ENCODE measurements at places on chromosomes 6 and 20. TPM values are rescaled to one million over a fixed set of nuclear protein-coding genes. Genes with fewer than 3 reads are reported as not detected.

The OR2B6 gene
- total RNA-seq = not detected

The APCDD1L gene
- 16.4 TPM for total RNA-seq

The PROKR2 gene
- total RNA-seq = not detected

The GSTA4 gene
- total RNA-seq = 10.9 TPM

DNA sequence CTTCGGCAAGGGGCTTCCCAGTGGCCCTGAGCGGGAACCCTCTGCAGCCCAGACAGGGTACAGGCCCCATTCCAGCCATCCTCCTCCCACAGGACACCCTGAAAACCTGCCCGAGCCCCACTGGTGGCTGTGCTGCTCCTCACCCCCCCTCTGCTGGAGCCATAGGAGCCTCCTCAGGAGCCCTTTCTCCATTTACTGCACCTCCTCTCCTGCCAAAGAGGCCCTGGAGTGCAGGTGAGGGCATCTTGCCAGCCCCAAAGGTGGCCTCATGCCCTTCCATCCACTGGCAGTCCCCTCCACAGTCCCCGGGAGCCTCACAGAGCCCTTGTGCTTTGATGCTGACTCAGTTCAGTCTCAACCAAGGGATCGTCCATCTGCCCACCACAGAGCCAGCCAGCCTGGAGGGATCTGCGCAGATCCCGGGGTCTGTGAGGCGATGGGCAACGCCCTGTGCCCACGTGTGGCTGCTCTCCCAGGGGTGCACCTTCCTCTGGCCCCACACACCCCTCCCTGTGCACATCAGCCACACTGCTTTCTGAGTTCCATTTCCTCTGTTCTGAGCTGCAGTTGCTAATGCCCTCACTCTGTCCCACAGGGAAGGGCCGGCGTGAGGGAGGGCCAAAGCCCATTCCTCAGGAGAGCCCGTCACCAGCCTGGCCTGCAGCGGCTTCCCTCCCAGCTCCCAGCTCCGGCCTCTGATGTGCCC is 228.5 kb downstream of the DLL1 start:
- DNase-seq = no peak
- no peaks in the 10 kb centered on the region for H3K4me1 ChIP-seq
- no peak overlapping the region for H3K27ac ChIP-seq
- no peak overlapping the region for H3K4me3 ChIP-seq

DNA sequence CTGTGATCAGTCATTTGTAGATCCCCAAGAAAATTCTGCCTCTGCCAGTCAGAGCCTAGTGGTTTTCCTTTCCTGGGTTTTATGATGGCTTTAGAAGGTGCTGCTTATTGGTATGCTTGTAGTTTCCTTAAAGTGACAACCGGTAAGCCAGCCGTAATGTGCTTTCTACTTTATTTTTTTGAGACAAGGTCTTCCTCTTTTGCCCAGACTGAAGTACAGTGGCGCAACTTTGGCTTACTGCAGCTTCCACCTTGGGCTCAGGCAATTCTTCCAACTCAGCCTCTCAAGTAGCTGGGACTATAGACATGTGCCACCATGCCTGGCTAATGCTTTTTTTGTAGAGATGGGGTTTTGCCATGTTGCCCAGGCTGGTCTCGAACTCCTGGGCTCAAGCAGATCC is 23.5 kb downstream of the MCM8 start:
- H3K4me3 ChIP-seq = no peak overlapping the region
- no peak overlapping the region for H3K27ac ChIP-seq
- no peak for DNase-seq
- H3K4me1 ChIP-seq = peaks cover 2% of the 10 kb centered on the region
- peaks cover 9% of the 10 kb centered on the region for H3K36me3 ChIP-seq

DNA sequence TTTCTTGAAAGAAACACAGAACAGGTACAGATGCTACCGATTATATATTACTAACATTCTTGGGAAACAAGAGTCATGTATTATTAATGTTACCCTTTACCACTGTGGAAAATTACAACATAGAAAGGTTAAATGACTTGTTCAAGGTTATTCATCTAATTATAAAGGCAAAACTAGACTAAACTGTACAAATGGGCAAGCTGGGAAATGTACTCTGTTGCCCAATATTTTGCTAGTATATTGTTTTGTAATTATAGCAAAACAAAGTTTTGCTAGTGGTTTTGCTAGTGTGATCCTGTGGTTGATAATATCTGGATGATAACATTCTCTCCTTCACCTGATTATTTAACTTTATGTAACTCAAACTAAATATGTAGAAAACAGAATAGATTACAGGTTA is 96.5 kb downstream of the TINAG start:
- H3K27me3 ChIP-seq = no peaks in the 10 kb centered on the region
- H3K4me3 ChIP-seq = no peak overlapping the region
- peak; percentile 11 for DNase-seq

GRCh38 chr20:3563548-3564177 is 92.8 kb downstream of the ATRN start:
- no peak overlapping the region for H3K27ac ChIP-seq
- H3K36me3 ChIP-seq = peaks cover 7% of the 10 kb centered on the region
- no peaks in the 10 kb centered on the region for H3K4me1 ChIP-seq

- H3K4me1 ChIP-seq = no peaks in the 10 kb centered on the region
- DNase-seq = peak; percentile 72
These were observed 106.3 kb downstream of the PRKN start for GRCh38 chr6:162621246-162621645.

GRCh38 chr6:38843798-38844197 is 128.7 kb downstream of the DNAH8 start:
- H3K27me3 ChIP-seq = no peaks in the 10 kb centered on the region
- no peak for DNase-seq
- no peak overlapping the region for H3K27ac ChIP-seq

DNA sequence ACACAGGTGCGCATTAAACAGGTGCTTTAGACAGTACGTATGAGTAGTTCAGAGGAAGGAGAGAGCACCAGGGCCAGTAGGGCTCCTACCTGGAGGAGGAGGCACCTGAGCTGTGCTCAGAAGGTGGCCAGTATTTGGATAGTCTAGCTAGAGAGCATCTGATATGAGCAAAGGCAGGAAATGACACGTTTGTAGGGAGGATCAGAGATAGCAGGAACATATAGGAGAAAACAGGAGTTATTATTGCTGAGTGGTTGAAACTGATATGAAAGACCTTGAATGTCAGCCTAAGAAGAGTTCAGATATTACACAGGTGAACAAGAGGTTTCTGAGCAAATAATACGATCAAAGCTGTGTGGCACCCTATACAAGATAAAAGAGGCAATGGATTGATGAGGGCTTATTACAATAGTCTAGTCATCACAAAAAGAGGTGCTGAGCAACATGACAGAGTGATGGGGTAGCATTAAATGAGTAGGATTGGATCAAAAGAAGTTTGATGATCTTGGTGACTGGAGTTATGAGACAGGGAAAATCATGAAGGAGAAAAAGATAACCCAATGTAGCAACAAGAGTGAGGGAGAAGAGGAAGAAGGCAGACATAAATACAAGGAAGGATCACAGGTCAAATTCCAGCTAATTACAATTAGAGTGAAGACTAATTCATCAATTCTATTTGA is 69.8 kb upstream of the HIVEP1 start:
- no peaks in the 10 kb centered on the region for H3K27me3 ChIP-seq
- H3K4me3 ChIP-seq = no peak overlapping the region
- no peak overlapping the region for H3K27ac ChIP-seq
- H3K4me1 ChIP-seq = no peaks in the 10 kb centered on the region
- no peak for DNase-seq
- H3K36me3 ChIP-seq = no peaks in the 10 kb centered on the region

DNA sequence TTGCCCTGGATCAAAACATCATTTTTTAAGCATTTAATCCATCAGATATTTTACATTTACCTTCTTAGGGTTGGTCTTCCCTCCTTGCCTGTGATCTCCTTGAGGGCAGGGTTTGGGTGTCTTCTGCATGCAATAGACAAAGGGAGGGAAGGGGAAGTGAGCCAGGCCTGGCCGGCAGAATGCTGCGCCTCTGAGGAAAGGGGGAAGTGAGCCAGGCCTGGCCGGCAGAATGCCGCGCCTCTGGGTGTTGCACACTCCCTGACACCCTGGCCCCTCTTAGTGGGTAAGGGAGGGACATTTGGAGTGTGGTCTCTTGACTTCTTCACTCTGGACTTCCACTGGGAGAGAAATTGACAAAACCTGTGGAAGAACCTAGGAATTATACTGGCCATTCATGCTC is 12.4 kb downstream of the PSMF1 start:
- H3K36me3 ChIP-seq = peaks cover 30% of the 10 kb centered on the region
- no peak overlapping the region for H3K4me3 ChIP-seq
- no peak for DNase-seq
- no peak overlapping the region for H3K27ac ChIP-seq

GRCh38 chr6:125095580-125096301 is 57.8 kb upstream of the TPD52L1 start:
- H3K4me3 ChIP-seq = no peak overlapping the region
- peak; percentile 75 for DNase-seq
- no peaks in the 10 kb centered on the region for H3K36me3 ChIP-seq
- no peaks in the 10 kb centered on the region for H3K27me3 ChIP-seq

DNA sequence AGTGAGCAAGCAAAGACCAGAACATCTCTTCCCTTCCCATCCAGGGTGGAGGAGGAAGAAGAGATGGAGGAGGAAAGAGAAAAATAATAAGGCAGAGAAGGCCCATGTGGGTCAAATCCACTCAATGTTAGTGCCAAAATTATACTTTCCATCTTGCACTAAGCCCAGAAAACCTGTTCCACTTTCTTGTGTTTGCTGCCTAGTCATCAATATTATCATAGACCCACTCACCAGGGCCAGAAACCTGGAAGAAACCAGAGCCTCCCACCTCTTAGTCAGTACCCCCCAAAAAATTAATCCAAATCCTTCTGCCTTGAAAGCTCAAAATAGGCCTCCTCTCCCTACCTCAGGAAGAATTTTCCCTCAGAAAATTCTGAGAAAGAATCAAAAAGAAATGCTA is 171.1 kb downstream of the SOD2 start:
- no peaks in the 10 kb centered on the region for H3K4me1 ChIP-seq
- H3K4me3 ChIP-seq = no peak overlapping the region
- no peak overlapping the region for H3K27ac ChIP-seq

DNA sequence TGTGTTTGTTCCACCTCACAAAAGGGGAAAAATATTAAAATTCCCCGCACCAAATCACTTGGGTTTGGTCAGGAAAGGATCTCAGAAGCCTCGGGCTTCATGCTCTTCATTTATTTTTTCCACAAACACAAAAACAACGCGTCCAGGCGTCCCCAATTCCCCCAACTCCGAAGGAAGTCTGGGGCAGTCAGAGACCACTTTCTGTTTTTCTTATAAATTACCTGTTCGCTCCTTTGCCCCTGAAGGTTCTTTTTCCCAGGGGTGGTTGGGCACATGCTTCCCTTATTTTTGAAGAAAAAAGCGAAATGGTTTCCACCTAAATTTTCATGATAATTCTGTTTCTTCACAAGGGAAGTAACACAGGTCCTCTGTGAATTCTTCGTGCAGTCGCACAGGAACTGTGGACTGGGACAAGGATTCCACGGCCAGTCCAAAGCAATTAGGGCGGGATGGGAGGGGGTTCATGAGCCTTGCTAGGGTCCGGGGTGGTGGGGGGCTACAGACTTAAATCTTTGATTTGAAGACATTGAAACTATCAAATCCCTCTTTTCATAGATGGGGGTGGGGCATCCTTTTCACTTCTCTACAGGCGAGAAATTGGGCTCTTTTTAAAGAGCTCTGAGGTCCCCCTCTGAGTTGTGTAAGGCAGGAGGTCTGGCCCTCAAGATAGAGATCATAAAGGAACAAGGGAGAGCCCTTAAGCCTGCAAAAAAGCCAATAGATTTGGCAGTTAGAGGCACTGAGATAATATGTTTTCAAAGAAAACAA is 30.5 kb upstream of the HFE start:
- DNase-seq = no peak
- no peaks in the 10 kb centered on the region for H3K27me3 ChIP-seq
- H3K4me3 ChIP-seq = peak overlapping the region; percentile 61
- H3K36me3 ChIP-seq = no peaks in the 10 kb centered on the region

DNA sequence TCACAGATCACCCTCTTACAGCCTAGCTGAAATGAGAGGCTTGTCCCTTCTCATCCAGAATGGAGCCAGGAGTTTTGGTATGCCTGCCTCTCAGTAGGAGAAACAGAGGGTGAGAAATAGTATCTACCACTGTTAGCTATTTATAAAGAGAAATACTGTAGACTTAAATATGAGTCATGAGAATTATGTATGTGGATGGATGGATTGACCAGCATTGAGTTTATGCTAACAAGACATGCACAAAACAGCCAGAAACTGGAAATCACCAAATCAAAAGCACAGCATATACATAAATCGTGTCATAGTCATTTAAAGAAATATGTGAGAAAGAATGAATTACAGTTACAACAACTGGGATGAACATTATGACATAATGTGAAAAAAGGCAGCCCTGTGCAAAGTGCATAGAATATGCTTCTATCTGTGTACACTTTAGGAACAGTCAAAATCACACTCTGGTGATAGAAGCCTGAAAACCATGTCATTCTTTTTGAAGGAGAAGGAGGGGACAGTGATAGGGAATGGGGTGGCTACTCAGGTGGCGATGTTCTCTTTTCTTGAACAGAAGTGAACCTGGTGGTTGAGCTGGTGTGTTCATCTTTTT is 79.8 kb upstream of the KIF25 start:
- H3K27ac ChIP-seq = no peak overlapping the region
- no peaks in the 10 kb centered on the region for H3K27me3 ChIP-seq
- no peak overlapping the region for H3K4me3 ChIP-seq

DNA sequence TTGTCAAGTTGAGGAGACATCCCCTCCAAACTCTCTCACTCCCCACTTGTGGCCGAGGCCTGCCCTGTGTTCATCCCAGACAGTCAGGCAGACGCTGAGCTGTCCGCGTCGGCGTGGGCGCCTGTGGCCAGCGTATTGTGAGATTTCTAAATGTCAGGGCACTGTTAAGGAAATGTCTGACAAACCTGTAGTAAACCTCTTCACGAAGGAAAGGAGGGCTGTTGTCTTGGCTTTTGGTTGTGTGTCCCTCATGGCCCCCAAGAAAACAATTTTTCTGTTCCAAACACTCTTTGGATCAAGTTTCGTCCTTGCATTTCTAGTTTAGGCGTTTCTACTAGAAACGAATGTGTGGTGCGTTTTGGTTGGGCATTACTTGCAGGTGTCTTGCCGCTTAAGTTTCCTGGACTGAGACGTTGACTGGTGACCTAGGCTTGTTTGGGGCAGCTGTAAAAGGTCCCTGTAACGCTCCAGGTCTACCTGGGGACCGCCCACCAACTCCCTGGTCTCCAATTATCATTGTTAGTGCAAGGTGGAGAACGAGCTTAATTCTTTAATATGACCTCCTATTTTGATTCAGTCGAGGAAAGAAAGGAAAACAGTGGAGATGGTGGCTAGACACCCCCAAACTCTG is 8.7 kb upstream of the POU3F2 start:
- no peaks in the 10 kb centered on the region for H3K36me3 ChIP-seq
- no peak for DNase-seq
- H3K4me3 ChIP-seq = no peak overlapping the region
- H3K27ac ChIP-seq = no peak overlapping the region
- peaks cover 12% of the 10 kb centered on the region for H3K4me1 ChIP-seq
- H3K27me3 ChIP-seq = peaks cover 69% of the 10 kb centered on the region

All from astrocyte (in vitro differentiated cells and primary cell).